Forelimb muscle (tissue), 1 donor: ENCODE measurements at places on chromosomes 16 and 17.

- DNase-seq = no peak
These were observed 392.6 kb upstream of the ERCC4 start for GRCh38 chr16:13527332-13527731.

GRCh38 chr17:50133028-50133768 is 3.2 kb upstream of the SAMD14 start:
- DNase-seq = no peak

DNA sequence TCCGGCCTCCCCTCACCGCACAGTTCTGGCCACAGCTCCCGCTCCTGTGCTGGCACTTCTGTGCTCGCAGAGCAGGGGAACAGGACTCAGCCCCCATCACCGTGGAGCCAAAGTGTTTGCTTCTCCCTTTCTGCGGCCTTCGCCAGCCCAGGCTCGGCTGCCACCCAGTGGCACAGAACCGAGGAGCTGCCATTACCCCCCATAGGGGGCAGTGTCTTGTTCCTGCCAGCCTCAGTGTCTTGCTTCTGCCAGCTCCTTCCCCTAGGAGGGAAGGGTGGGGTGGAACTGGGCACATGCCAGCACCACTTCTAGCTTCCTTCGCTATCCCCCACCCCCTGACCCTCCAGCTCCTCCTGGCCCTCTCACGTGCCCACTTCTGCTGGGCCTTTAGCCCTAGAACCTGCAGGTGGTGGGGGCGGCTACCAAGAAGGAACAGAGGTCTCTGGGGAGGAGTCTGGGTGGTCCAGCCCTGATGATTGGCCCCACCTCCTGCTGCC is 645 bp upstream of the ELMO3 start:
- DNase-seq = no peak

- DNase-seq = peak; percentile 50
These were observed 634 bp downstream of the KANSL1 start for GRCh38 chr17:46192439-46193150.

- no peak for DNase-seq
These were observed 57.7 kb upstream of the SLC25A19 start for GRCh38 chr17:75346906-75347305.

DNA sequence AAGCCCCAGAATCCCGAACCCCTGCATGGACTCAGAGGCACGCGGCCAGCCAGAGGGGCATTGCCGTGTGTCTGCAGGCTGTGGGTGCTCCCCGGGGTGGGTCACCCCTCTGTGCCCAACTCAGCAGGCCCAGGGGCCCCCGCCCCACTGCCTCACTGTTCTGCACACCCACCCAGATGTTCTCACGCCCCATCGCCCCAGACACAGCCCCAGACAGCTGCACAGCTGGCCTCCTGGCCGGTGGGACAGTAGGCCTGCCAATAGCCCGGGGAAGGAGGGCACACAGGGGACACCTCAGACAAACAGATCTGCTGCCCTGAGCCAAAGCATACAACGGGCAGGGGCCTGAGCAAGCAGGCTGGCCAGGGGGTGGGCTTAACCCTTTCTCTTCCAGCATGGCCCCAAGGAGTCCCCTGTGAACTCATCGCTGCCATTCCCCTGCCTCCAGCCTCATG is 27.6 kb upstream of the NXPH3 start:
- DNase-seq = no peak

- peak; percentile 86 for DNase-seq
These were observed at the start of gene MFAP4 for GRCh38 chr17:19386974-19387920. Gene MFAP4 (minus strand): TSS chr17:19387190. CDS start chr17:19387155, 35 bp downstream.

GRCh38 chr17:31318851-31319661 is 2.4 kb downstream of the EVI2A start:
- DNase-seq = no peak

- DNase-seq = no peak
These were observed 6.2 kb downstream of the TAF1C start for GRCh38 chr16:84180519-84181140.

DNA sequence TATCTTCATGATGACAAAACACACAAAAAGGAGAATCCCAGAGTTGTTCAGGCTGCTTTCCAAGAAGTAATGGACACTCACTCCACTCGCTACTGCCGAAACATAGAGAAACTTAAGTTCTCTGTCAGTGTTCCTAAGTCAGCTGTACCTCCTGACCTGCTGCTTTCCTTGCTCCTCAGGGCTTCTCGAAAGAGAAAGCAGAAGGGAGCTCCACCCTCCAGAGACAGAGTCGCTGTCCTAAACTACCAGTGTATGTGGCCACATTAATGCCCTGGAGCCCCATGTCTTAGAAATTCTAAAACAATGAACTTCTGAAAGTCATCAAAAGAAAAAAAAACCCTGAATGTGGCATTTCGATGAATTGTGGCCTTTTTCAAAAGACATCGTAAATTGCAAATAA is 390.8 kb upstream of the MON1B start:
- no peak for DNase-seq

DNA sequence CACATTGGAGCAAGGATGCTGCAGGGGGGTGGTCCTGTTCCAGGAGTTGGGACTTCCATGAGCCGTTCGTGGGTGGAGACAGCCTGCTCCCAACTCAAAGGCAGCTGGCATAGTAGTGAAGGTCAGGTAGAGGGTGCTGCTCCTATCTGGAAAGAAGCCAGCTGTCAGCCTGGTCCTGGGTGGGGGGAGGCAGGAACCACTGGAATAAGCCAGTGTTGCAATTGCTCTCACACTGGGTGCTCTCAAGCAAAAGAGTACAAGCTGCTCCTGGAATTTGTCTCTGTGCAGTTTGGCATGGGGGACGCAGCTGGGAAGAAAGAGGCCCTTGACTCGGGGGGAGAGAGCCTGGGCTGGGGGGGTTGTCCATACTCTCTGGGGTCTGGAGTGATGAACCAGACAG is 8.7 kb downstream of the CACNG5 start:
- DNase-seq = no peak

DNA sequence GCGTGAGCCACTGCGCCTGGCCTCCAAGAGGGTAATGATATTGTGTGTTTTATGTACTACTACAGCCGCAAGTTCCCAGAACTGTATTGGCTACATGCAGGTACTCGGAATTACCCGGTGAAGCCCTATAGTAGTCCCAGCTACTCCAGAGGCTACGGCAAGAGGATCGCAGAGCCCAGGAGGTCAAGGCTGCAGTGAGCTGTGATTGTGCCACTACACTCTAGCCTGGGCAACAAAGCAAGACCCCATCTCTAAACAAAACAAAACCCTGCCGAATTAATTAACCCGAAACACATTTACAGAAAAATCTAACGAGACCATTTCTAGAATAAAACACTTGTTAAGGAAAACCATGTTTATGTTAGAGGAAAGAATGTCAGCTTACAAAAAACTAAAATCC is 2.2 kb upstream of the USP22 start:
- no peak for DNase-seq

GRCh38 chr16:69927056-69927757 is 23.9 kb upstream of the CLEC18A start:
- DNase-seq = no peak

GRCh38 chr16:23570992-23571632 is 13.6 kb downstream of the UBFD1 start:
- no peak for DNase-seq

DNA sequence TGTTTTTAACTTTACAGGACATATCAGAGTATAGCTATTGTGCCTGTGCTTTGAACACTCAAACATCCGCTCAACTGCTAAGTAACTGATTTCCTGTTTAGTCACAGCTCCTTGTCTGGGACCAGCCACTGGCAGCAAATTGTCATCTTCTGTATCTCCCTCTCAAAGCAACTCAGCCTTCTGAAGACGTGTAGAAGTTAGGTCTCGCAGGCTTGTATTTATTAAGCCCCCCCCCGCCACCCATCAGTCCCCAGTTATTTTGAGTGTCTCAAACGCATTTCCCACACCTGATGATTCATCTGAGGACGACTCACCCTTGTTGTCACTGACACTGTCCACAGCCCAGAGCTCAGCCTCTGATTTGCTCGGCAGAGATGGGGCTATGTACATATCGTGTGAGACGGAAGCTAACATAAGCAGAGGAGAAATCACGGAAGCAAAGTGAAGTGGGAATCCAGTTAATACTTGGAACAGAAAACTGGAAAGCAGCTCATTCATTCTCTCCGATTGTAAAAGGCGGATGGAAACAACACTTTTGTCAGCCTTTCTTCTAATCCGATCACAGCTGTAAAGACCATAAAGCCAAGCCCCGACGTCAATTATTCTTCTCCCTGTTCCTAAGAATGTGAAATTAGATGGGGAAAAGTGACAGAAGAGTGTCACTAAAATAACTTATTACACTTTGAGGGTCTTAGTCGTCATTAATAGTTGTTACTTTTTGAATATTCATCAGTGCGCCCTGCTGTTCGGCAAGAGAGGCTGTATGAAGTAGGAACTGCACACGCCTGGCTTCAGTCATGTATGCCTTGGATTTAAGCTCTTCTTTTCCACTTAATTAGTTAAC is 64.2 kb downstream of the PITPNC1 start:
- DNase-seq = no peak

DNA sequence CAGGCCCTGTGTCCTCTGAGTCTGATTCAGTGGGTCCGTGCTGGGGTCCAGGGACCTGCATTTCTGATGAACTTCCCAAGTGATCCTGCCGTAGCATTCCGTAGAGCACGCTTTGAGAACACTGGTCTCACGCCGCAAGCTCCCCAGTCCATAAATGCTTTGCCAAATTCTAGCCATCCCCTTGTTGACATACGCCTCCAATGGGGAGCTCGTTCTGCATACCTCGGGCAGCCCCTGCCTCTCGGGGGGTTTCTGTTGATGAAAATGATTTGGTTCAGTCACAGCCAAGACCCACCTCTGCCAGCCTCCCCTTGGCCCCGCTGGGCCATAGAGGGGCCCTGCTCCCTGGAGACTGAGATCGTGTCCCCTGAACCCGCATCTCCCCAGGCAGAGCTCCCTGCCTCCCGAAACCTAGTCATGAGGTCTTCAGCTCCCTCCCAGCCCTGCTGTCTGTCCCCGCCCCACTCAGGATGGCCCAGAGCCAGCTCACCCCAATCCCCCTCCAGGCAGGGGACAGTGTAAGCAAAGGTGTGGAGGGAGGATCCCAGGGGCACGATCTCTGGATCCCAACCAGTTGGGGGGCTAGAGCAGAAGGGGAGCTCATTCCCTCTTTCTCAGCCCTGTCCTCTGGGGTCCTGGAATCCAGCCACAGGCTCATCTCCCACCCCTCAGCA is 16.2 kb upstream of the SPNS2 start:
- DNase-seq = no peak

- peak; percentile 86 for DNase-seq
These were observed 40.0 kb downstream of the HS3ST3A1 start for GRCh38 chr17:13561606-13562270.

DNA sequence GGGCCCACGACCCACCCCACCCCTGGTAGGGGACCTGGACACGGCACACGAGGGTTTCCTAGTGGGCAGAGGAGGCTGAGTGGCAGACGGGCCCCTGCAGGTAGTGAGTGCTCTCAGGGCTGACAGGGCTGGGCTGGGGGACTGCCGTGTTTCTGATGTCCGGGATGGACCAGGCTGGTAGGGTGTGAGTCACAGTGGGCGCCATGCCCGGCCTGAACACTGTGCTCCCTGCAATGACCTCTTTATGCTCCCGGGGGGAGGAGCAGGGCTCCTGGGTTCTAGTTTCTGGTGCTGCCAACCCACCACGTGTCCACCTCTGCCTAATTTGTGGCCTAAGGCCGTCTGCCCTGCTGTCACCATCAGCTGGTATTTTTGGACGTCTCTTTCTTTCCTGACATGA is 26.3 kb downstream of the ARHGAP23 start:
- no peak for DNase-seq

GRCh38 chr17:47714773-47715396 is 18.2 kb upstream of the TBX21 start:
- no peak for DNase-seq

DNA sequence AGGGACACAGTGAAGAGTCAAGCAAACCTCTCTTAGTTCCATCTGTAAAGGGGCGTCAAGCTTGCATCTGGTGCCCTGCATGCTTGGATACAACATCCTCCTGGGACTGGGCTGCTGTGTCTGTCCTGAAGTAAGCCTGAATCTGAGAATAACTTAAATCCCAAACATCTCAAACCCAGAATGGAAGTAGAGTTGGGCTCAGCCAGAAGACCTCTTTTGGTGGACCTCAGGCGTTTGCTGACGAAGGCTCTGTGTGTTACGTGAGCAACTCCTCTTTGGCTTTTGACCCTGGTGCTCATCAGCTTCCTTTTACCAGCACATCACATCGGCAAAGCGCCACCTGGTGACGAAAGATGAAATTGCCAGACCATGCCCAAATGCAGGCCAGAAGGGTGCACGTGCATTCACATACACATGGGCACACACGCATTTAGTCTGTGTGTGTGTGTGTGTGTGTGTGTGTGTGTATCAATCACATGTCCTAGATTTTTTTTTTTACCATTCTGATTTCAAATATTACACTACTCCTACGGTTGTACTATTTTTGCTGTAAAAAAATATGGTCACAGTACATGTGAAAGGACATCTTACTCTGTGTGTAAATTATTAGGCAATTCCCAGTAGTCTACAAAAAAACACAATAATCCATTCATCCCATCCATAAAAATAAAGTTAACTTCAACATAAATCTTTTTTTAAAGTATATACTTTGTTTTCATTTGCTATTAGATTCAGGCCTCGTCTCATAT is 41.1 kb upstream of the FOXJ1 start:
- DNase-seq = peak; percentile 65

DNA sequence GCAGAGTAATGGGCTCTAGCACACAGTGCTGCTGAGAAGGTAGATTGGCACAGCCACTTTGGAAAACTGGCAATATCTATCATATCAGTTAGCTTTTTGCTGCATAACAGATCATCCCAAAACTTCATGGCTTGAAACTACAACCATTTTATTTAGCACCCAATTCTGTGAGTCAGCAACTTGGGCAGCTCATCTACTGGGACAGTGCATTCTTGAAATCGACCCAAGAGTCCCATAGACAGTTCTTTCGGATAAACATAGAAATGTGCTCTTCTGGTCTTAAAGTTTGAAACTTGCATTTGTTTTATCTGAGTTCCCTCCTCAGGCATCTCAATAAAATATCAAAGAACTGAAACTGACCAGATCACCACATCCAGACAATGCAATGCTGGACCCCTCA is 76.7 kb downstream of the CEP112 start:
- DNase-seq = no peak

DNA sequence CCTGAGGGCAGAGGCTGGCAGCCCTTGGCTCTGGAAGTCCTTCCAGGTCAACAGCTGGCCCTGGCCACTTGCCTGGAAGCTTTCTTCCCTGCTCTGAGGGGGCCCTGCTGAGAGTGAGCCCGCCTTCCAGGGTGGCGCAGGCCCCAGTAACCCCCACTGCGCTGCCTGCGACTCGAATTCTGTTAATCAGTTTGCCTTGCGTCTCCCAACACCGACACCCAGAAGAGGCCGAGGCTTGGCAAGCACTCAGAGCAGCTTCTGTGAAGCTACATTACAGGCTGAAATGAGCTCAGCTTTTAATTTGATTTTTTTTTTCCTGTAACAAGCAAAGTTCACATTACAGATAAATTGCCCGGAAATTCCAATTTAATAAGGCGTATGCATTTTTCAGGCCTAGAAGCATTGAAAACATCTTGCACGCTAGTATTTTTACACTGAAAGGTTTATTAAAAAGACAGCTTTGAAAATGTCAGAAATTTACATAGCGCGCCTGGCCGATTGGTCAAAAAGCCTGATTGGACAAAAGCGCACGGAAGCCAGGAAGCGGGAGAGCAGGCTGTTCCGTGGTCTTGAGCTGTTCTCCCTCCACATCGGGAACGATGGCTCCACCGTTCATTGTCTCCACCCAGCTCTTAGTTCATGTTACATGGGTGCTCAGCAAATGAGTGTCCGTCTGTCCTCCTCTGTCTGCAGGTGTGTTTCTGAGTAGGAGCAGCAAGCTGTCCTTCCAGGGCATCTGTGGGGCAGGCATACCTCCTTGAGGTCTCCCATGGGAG is 65.5 kb upstream of the HSBP1 start:
- DNase-seq = no peak
